ENCODE measurements at places on chromosomes 4 and X.

DNA sequence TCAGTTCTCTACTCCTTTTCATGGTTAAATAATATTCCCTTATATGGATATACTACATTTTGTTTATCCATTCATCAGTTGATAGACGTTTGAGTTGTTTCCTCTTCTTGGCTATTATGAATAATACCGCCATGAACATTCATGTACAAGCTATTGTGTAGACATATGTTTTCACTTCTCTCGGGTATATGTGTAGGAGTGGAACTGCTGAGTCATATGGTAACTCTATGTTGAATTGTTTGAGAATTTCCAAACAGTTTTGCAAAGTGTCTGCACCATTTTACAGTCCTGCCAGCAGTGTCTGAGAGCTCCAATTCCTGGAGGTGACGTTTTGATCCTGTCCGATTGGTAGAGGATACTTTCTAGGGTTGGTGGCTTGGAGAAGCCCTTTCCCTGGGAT is 23.6 kb downstream of the PLAC1 start:
- H3K36me3 ChIP-seq = no peaks in the 10 kb centered on the region
- H3K27me3 ChIP-seq = peaks cover 4% of the 10 kb centered on the region
- DNase-seq = no peak
- no peak overlapping the region for H3K4me3 ChIP-seq
- H3K4me1 ChIP-seq = no peaks in the 10 kb centered on the region
- H3K27ac ChIP-seq = no peak overlapping the region

DNA sequence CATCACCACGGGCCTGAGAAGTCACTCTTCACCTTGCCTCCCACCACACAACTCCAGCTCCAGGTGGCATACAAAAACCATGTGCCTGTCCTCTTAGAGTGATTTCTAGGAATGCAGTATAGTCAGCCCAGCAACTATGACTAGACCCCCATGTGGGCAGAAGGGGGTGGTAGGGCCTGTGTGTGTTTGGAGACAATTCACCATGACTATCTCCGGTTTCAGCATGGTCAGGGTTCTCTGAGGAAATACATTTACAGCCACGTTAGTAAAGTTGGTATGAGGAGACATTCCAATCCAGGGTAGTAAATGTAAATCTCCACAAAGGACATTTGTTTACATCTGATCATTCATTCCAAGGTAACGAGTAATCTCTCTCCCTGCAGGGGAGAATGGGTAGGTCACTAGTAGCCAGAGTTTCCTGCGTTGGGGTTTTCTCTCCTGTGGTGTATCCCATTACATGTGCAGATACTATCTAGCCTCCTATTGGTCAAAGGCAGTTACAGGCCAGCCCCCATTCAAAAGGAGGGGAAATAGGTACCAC is 4.2 kb upstream of the MTMR1 start:
- H3K27ac ChIP-seq = no peak overlapping the region
- H3K4me1 ChIP-seq = peaks cover 4% of the 10 kb centered on the region
- DNase-seq = no peak
- no peak overlapping the region for H3K4me3 ChIP-seq
- H3K36me3 ChIP-seq = no peaks in the 10 kb centered on the region

GRCh38 chrX:17025621-17026302 is 79.3 kb downstream of the REPS2 start:
- DNase-seq = no peak
- no peaks in the 10 kb centered on the region for H3K36me3 ChIP-seq
- H3K4me3 ChIP-seq = no peak overlapping the region
- H3K4me1 ChIP-seq = no peaks in the 10 kb centered on the region
- peaks cover 4% of the 10 kb centered on the region for H3K27me3 ChIP-seq

- no peak overlapping the region for H3K27ac ChIP-seq
- no peaks in the 10 kb centered on the region for H3K4me1 ChIP-seq
- no peaks in the 10 kb centered on the region for H3K27me3 ChIP-seq
- H3K4me3 ChIP-seq = no peak overlapping the region
- DNase-seq = no peak
These were observed 36.8 kb downstream of the TMPRSS11A start for GRCh38 chr4:67926485-67926884.

- no peaks in the 10 kb centered on the region for H3K27me3 ChIP-seq
- H3K36me3 ChIP-seq = no peaks in the 10 kb centered on the region
- no peak overlapping the region for H3K4me3 ChIP-seq
- no peak for DNase-seq
- H3K4me1 ChIP-seq = no peaks in the 10 kb centered on the region
These were observed 15.8 kb upstream of the IL21 start for GRCh38 chr4:122636697-122637096.

GRCh38 chr4:14184767-14185166 is 557.2 kb upstream of the BOD1L1 start:
- DNase-seq = no peak
- H3K4me1 ChIP-seq = no peaks in the 10 kb centered on the region
- H3K4me3 ChIP-seq = no peak overlapping the region
- H3K27ac ChIP-seq = no peak overlapping the region

GRCh38 chr4:100174985-100175383 is 15.3 kb downstream of the DDIT4L start:
- no peaks in the 10 kb centered on the region for H3K4me1 ChIP-seq
- no peaks in the 10 kb centered on the region for H3K36me3 ChIP-seq
- no peak overlapping the region for H3K4me3 ChIP-seq
- no peaks in the 10 kb centered on the region for H3K27me3 ChIP-seq

DNA sequence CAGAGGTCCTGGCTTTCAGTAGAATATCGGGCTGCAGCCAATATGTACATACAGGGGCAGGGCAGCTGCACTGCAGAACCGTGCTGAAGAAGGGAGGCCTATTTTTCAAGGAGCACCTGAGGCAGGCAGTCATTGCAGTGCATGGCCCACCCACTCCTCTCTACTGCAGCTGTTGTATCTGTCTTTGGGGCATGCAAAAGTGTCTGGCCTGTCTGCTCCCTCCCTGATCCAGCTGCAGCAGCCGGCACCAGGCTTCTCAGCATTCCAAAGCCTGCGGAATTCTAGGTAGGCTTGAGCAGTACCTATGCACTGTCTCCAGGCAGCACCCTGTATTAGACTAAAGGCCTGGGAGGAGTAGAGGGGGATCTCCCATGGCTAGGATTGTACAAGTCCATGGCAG is 415.2 kb upstream of the MAGEB16 start:
- DNase-seq = no peak
- H3K4me3 ChIP-seq = no peak overlapping the region
- no peaks in the 10 kb centered on the region for H3K36me3 ChIP-seq
- no peak overlapping the region for H3K27ac ChIP-seq
- H3K27me3 ChIP-seq = peaks cover 5% of the 10 kb centered on the region
- no peaks in the 10 kb centered on the region for H3K4me1 ChIP-seq

GRCh38 chr4:112234952-112235609 is 3.5 kb downstream of the AP1AR start:
- H3K36me3 ChIP-seq = no peaks in the 10 kb centered on the region
- H3K27ac ChIP-seq = no peak overlapping the region
- no peak overlapping the region for H3K4me3 ChIP-seq
- H3K27me3 ChIP-seq = no peaks in the 10 kb centered on the region
- no peaks in the 10 kb centered on the region for H3K4me1 ChIP-seq

GRCh38 chr4:112023402-112023950 is 121.8 kb upstream of the FAM241A start:
- no peak overlapping the region for H3K4me3 ChIP-seq
- H3K4me1 ChIP-seq = no peaks in the 10 kb centered on the region
- no peaks in the 10 kb centered on the region for H3K27me3 ChIP-seq
- H3K27ac ChIP-seq = no peak overlapping the region

Measured in tibial nerve (tissue), 4 donors.